ENCODE measurements at places on chromosomes 12 and 14.

DNA sequence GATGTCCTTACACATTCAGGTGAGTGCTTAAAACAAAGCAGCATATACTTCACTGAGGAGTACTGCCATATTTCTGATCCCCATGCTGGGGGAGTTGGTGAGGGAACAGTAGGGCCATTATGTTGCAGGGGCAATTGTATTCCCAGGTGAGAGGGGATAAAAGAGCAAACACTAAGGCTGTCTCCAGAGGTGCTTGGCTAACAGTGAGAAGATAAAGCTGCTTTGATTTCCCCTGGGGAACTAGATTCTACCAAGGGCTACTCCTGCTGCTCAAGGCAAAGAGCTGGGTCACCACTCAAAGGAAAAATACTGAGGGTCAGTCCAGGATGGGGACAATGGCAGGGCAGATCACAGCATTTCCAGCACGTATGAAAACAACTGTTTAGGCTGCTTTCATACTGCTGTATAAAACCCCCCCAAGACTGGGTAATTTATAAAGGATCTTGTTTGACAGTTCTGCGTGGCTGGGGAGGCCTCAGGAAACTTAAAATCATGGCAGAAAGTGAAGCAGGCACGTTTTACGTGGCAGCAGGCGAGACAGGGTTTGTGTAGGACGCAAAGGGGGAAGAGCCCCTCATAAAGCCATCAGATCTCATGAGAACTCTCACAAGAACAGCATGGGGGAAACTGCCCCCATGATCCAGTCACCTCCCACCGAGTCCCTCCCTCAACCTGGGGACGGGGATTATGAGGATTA, 47.8 kb upstream of the OR5AU1 start:
- no peak for DNase-seq

- no peak for DNase-seq
These were observed 31.3 kb downstream of the GABARAPL1 start for GRCh38 chr12:10243818-10244520.

GRCh38 chr12:68294251-68294650, 37.9 kb downstream of the MDM1 start:
- no peak for DNase-seq

- no peak for DNase-seq
These were observed 165.4 kb upstream of the PLEKHG7 start for GRCh38 chr12:92537290-92537960.

DNA sequence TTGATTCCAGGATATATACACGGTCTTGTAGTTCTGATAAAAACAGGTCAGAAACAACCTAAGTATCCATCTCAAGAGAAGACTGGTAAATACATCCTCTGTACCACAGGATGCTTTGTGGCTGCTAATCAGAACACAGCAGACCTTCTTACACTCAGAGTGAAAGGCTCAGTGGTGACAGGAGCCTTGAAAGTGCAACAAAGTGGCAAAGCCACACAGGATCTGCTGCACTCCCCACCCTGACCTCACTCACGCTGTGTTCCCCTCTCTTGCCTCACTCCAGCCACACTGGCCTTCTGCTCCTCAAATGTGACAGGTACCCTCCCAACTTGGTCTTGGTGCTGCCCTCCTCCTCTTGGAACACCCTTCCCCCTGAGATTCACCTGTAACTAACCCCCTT, 98.1 kb upstream of the GRIP1 start:
- peak; percentile 51 for DNase-seq

GRCh38 chr14:74238974-74239847, at the start of gene VSX2:
VSX2 (plus strand) TSS chr14:74239449; CDS start chr14:74239562, 113 bp downstream.
- DNase-seq = no peak

GRCh38 chr14:75724414-75725204, 63.6 kb downstream of the TTLL5 start:
- no peak for DNase-seq

DNA sequence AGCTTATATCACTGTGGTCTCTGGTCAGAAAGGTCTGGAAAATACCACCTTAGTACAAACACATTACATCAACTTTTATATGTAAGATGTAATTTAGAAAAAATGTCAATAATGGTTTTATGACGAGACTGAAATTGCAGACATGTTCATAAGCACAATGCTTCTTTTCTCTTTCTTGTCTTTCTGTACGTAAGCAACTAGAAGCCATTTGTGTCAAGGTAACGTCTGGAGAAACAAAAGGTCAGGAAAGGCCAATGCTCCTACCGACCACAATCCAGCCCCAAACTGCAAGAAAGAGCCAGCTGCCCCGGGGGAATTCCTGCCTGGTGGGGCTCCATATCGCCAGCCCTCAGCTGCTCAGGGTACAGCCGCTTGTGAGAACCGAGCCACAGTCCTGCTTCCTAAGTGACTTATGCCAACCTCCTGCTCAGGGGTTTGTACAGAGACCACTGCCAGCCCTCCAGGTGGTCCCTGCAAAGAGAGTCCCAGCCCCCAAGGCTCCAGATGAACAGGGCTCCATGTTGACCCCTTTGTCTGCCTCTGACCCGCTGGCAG, 6.3 kb downstream of the ZNF839 start:
- DNase-seq = no peak

DNA sequence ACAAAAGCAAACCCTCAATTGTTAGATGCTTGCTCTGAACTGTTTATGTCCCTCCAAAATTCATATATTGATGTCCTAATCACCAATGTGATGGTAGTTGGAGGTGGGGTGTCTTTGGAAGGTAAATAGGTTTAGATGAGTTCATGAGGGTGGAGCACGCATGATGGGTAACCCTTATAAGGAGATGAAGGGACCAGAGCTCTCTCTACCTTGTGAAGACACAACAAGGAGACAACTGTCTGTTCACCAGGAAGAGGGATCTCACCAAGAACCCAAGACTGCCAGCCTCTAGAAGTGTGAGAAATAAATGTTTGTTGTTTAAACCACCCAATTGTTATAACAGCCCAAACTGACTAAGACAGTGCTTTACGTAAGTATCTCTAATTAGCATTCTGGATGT, 27.0 kb downstream of the DHRS2 start:
- DNase-seq = no peak

- peak; percentile 77 for DNase-seq
These were observed 169.0 kb upstream of the EEA1 start for GRCh38 chr12:93098077-93098476.

DNA sequence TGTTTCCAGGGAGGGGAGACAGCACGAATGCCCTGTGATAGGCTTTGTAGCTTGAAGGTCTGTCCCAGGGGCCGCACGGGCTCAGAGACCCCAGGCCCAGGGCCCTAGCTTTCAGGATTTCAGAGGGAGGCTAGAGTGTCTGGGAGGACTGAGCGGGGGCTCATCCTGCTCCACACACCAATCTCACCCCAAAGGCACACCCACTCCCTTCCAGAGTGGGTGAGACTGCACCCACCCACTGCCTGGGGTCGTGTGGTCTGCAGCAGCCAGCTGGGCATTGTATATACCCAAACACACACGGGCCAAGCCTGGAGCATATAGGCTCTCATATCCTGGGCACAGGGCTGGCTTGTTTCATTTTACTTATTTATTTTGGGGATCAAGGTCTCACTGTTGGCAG, 5.8 kb upstream of the SLC25A47 start:
- DNase-seq = no peak

GRCh38 chr14:93183596-93184317, 940 bp downstream of the MOAP1 start:
- no peak for DNase-seq

DNA sequence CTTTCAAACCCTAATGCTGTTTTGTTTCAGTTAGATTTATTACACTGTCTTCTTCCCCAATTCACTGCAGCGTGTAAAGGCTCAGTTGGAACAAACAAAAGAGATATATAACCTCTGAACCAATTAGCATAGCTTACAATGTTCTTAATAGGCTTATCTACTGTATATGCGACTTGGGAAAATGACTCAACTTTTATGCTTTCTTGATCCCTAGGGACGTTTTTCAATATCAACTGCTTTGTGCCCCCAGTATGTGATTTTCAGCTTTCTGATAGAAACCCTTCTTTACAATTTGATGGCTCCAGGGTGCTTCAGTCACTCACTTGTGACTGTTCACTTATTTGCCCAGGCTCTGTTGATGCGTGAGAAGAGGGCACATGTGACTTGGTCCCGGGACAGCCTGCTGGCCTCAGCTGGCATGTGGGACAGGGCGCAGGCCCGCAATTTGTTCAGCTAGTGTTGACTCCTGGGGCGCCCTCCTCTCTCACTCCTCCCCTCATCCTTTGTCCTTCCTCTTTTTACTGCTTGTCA, 107.1 kb downstream of the TMTC2 start:
- no peak for DNase-seq

DNA sequence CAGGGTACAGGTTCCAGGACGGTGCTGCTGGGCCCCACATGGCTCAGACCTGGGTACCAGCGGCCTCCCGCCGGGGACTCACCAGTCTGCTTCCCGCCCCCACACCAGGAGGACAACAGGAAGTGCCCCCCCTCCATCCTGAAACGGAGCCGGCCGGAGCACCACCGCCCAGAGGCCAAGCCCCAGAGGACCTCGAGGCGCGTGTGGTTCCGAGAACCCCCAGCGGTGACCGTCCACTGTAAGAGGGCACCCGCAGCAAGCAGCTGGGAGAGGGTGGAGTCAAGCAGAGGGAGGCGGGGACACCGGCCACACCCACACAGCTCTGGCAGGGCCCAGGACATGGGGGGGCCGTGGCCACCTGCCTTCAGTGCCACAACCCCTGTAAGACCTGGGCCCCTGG, 8.1 kb downstream of the C14orf180 start:
- no peak for DNase-seq

DNA sequence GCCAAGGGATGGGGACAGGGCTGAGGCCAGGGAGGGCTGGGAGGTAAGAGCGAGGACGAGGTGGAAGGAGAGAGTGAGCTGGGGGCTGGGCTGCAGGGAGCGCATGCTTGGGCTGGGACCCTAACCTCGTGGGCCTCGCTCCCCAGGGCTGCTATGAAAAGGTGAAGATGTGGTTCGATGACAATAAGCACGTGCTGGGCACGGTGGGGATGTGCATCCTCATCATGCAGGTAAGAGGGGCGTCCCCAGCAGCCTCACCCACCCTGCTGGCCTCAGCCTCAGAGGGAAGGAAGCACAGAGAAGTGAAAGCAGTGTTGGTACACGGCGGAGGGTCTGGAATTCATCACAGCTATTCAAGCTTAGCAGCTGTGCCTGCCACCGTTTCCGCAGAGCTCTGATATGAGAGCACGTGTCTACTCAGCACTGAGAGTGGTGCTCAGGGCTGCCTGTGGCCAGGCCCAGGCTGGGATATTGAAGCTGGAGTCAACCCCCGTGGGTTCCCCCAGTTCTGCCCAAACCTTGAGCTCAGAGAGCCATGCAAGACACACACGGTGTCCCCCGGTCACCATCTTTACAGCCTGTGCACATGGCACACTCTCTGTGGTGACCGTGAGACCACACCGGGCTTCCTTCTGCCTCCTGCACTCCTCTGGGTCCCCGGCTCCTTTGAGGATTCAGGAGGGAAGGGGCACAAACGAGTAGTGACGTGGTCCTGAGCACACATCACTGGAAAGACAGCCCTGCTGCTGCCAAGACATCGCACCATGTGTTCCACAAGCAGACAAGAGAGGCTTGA, 204.6 kb downstream of the TSPAN9 start:
- no peak for DNase-seq

GRCh38 chr12:24201258-24201970, 251.9 kb upstream of the SOX5 start:
- no peak for DNase-seq

GRCh38 chr12:19970821-19971220, 397.5 kb upstream of the PDE3A start:
- DNase-seq = no peak

DNA sequence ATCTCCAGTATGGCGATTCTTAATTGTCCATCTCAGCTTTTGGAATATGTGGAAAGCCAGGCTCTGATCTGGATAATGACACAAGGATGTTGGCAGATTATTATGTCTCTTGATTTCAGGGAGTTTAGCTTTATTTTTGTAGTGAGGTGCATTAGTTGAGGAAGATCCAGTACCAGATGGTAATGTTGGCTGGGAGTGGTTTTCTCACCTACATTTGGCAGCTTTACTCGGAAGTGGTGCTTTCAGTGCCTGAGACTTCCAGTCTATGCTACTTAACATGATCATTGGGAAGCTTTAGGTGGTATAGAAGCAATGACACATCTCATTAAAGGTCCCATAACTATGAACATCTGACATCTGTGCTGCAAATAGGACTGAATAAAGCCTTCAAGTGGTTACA, 7.5 kb downstream of the SLC15A5 start:
- DNase-seq = no peak

GRCh38 chr14:93952829-93953228, 23.5 kb downstream of the ASB2 start:
- DNase-seq = no peak

GRCh38 chr14:68225321-68225720, 405.7 kb downstream of the RAD51B start:
- DNase-seq = no peak

DNA sequence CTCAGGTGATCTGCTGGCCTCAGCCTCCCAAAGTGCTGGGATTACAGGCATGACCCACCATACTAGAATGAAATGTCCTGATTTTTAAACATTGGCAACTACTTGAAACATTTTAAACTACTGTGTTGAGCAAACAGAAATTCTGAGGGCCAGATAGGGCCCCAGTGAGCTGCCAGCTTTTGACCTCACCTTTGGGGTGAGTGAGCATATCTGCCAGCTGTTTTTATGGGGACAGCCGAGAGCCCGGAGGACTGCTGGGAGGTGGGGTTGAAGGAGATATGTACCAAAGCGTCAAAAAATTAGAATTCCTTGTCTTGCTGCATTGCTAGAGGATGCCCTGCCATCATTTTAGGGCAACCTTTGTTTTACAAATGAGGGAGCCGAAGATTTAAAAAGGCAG, 2.7 kb downstream of the GSTZ1 start:
- no peak for DNase-seq

DNA sequence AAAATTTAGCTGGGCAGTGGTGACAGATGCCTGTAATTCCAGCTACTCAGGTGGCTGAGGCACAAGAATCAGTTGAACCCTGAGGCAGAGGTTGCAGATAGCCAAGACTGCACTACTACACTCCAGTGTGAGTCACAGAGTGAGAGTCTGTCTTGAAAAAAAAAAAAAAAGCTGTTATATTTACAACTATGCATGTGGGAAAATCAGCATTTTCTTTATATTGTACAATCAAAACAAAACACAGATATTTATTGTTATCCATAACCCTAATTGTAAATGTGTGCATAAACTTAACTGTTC, 12.5 kb downstream of the C1R start:
- no peak for DNase-seq

DNA sequence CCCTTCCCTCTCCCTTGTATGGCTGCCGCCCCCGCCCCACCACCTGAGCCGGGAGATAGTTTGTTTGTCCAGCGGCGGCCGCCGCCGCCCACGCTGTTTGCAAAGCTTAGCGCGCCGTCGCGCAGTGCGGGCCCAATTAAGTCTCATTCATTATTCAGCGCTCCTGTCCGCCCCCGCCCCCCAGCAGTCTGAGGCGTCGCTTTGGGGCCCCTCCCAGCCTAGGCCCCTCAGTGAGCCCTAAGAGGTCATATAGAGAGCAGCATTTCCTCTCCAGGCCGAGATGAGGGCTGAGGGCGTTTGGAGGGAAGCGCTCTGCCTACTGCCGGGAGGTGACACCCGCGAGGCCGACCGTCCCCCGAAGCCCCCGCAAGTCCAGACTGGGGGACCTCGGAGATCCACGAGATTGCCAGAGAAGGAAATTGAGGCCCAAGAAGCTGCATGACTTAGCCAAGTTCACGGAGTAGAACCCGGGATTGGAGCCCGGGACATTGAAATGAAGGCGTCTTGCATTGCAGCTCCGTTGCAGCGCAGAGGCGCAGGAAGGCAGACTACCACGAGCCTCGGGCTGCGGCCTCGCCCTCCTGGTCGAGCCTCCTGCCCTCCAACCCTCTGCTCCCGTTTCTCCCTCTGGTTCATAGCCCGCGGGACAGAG, at the start of gene DNAJC22:
Gene DNAJC22 (plus strand): TSS at position 230 of the 652 bp plus-strand sequence. CDS start 1,985 bp downstream, outside the sequence.
- peak; percentile 47 for DNase-seq

Measured in stimulated activated CD4-positive, alpha-beta T cell treated with anti-CD3 and anti-CD28 coated beads, Interleukin-15, amount 100 ng/mL, for 24 hours (primary cell).